Central memory CD4-positive, alpha-beta T cell (primary cell): ENCODE measurements at places on chromosomes 6 and 20.
A peak's percentile ranks its signal among the peaks of the same experiment; 100 is the strongest.

DNA sequence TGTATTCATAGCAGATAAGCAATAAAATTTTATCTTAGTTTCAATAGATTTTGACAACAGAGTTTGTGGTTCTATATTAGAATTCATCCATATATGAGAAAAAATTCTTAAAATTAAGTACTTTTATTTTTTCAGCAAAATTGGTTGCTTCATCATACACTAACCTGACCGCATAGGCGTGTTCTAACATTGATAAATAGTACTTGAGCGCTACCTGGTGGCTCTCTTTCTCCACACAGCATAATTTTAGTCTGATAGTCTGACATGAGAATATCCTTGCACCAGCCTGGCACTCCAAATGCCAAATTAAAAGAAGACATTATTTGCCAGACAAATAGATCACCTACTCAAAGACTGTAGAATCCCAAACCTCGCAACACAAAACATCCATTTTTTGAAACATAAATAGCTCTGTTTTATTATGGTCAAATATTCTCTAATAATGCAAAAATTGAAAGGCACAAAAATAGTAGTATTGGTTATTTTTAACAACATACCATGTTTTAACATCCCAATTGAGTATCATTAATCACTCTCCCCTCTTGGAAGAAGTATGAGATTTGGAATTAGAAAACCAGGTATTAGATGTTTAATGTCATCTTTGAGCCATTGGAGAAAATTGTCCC lies 33.0 kb upstream of the FILIP1 start:
- DNase-seq, result peak; percentile 56

GRCh38 chr6:167700199-167700598 lies 126.5 kb upstream of the AFDN start:
- no peak for DNase-seq

- no peak for DNase-seq
These were observed 2.5 kb upstream of the HLA-DRA start for GRCh38 chr6:32436995-32437836.

DNA sequence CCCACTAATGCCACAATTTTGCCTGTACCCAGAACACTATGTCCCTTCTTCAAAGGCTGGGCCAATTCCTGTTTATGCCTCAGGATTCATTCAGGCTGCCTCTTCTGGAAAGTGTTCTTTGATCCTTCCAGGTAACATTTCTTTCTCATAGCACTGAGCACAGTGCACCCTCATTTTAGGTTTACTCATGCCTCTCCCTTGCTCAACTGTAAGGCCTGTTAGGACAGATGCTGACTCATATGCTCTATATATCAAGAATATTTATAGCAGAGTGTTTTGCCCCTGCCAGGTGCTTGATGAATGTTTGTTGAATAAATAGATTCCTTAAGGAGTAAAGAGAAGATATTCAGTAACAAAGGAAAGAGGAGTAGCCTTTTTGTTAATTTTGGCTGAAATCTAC lies 263.9 kb downstream of the PHF3 start:
- no peak for DNase-seq

- no peak for DNase-seq
These were observed 45.9 kb upstream of the POU5F1 start for GRCh38 chr6:31216208-31216898.

DNA sequence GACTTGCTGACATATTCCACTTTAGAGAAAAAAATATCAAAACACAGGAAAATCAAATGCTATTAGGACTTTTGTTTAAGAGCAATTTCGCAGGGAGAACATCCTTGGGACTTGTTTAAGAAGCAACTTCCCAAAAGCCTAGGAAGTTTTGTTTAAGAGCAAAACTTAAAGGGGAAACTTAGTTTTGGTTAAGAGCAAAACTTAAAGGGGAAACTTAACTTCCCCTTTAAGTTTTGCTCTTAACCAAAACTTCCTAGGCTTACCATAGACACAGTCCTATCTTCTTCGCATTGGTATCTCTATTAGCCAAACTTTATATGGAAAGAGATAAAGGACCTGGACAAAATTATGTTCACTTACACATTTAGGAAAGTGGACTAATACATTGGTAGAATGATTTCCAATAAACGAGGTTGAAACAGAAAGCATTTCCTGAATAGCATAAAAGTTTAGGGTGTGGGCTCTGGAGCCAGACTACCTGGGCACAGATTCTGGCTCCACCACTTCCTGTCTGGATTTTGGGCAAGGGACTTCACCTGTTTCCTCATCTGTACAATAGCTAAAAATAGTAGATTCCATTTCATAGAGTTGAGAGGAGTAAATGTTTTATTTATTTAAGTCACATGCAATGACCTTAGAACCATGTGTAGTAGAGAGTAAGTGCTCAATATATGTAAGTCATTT lies 15.7 kb downstream of the PAQR8 start:
- peak; percentile 40 for DNase-seq

- DNase-seq, result no peak
These were observed 45.0 kb upstream of the TRIM26 start for GRCh38 chr6:30258204-30258603.

DNA sequence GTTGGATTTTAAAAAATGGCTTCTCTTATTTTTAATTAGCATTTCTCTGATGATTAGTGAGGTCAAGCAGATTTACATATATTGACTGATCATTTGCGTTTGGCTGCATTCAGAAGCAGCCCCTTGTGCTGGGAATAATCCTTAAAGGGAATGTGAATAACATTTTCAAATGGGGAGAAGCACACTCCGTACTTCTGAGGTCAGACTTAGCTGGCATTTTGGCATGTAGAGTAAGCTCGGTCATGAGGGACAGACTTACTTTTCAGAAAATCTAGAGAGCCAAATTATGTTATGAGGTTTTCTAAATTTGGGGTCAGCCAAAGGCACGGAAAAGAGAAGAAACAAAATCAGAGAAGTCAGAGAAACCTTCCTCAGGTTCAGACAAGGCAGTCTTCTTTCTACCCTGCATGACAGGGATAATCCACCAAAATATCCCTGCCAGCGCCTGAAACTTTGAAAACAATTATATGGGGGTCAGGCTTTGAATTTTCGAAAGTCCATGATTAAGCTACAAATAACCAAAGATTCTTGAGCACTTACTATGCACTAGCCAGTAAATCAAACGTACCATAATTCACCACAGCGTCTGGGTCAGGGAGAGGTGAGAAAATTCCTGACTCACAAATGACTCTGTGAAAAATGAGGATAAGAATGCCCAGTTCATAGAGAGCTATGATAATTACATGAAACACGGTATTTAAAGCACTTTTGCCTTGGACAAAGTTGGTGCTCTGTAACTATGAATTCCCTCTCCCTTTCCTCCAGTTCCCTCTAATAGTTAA lies 44.9 kb downstream of the ADAT2 start:
- no peak for DNase-seq

- no peak for DNase-seq
These were observed 54.9 kb downstream of the ZBTB9 start for GRCh38 chr6:33508935-33509926.

- no peak for DNase-seq
These were observed 3.3 kb upstream of the TMEM14A start for GRCh38 chr6:52667572-52667971.

DNA sequence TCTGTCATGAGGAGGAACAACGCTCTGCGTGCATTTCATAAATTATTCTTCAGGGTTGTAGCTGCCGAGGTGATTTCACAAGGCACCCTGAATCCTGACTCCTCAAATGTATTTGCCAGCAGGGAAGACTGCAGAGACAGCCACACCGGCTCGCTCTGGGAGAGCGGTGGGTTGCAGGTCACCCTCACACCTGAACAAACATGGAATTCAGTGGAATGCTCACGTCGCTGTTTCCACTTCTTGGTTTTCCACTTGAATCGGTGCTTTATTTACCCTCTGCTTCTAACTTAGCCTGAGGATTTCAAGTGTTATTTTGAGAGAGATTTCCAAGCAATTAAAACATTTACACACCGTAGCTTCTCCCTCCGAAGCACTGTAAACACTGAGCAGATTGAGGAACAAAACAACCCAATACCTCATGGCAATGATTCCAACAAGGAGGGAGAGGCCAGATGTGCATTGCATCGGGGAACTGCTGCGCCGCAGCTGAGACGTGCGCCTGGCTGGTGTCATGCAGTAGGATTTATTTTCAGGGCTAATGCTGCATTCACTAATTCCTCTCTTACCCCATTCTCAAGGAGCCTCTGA lies 59.5 kb upstream of the GGTLC1 start:
- no peak for DNase-seq

DNA sequence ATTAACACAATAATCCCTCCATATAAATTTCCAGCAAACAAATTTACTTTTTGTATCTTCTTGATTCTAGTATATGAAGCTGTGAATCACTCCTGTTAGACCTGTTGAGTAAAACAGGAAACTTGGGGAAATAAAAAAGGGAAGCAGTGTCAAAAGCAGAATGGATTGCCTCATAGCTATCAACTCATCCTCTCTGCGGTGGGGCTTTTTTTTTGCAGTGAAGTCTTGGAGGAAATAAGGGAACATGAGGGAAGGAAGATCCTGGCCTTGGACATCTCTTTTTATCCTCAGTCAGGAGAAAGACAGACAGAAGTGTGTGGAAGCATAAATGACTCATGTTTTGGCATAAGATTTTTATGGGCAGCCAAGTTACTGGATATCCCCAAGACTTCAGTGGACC lies 332.5 kb downstream of the TFAP2A start:
- DNase-seq, result no peak

DNA sequence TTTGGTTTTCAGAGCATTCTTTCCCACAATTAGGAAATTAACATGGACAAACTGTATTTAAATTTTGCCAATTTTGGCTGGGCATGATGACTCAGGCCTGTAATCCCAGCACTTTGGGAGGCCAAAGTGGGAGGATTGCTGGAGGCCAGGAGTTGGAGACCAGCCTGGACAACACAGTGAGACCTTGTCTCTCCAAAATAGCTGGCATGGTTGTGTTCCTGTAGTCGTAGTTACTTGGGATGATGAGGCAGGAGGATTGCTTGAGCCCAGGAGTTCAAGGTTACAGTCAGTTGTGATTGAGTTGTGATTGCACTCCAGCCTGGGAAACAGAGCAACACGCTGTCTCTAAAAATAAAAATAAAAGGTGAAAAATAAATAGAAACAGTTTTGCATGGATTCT lies 15.0 kb downstream of the PANK2 start:
- no peak for DNase-seq

- DNase-seq, result no peak
These were observed 45.3 kb upstream of the ZNF184 start for GRCh38 chr6:27517928-27518787.

DNA sequence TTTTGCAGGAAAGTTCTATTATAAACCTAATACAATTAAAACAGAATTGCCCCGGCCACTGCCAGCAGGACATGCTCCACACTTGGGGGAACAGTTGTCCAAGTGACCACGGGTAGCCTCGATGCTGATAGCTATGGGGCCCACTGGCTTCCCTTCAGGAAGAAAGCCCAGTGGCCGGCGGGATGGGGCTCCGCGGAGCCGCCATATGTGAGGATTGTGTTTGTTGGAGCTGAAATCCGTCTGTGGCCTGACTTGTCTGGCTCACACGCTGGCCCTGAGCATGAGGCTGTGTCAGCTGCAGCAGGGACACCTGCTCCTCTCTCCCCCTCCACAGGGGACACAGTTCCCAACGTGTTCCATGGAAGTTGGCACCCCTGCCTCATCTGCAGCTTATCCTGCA lies 46.6 kb downstream of the ZNF831 start:
- DNase-seq, result no peak

- DNase-seq, result no peak
These were observed 71.3 kb upstream of the IYD start for GRCh38 chr6:150297327-150298029.

DNA sequence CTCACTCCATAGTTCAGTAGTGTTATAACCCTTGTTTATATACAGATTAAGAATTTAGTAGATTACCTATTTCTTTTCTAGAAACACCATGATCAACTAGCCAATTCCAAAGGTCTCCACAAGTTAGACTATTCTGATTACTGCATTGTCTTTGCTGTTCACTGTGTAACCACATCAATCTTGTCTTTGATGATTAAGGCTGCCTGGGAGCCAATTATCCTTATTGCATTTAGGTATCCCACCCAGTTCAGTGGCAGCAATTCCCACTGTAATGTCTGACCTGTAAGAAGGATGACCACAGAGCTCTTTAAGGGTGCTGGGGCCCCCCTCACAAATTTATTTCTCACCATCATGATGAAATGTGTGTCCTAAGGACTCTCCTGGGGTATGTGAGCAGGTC lies 40.2 kb downstream of the PKIB start:
- no peak for DNase-seq

GRCh38 chr6:159582736-159583135 lies 110.3 kb downstream of the SOD2 start:
- no peak for DNase-seq

DNA sequence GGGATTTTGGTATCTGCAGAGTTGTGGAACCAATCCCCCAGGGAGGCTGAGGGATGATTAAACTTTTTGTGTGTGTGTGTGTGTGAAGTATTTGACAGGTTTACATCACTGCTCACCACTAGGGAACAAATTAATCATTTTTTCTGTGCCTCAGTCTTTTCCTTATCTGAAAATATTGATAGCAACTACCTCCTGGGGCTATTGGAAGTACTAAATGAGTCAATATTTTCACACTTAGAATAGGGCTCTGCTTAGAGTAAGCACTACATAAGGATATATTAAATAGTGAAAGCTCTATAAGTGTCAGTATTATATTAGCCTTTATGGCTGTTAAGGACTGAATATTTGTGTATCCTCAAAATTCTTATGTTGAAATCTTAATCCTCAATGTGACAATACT lies 155.2 kb upstream of the UST start:
- DNase-seq, result no peak

DNA sequence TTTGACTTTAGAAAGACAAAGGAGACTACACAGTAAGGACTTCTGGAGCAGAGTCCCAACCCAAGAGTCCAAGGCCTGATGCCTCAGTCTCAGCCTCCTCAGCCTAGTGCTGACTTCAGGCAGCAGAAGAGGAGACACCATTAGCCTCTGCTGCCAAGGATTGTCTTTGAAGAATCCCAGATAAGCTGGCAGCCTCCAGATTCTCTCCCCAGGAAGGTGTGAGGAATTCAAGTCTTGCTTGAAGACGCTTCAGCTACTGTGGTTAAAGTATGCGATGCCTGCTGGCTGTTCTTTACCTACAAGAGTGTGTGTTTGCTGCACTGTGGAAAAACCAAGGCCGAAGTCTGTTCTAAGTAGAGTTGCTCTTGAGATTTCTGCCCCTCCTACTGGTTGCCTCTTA lies 215.9 kb upstream of the TCF21 start:
- no peak for DNase-seq

- DNase-seq, result peak; percentile 67
These were observed 13.8 kb upstream of the ZBP1 start for GRCh38 chr20:57633945-57634491.

- DNase-seq, result no peak
These were observed 33.0 kb downstream of the F13A1 start for GRCh38 chr6:6287415-6287814.

DNA sequence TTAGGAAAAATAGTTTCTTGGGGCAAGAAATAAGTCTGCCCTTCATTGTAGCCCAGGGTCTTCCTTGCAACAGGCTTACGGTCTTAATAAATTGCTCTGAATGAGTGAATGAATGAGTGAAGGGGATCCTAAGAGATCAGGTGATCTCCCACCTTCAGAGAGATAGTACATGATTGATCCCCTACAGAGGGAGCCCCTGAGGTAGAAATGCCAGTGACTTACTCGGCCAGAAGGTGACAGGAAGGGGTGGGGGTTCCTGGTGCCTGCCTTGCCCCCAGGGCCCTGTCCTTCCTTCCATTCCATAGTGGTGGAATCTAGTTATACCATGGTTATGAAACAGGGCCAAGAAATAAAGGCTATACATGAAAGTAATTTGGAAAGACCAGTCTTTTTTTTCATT lies 215.3 kb upstream of the SSTR4 start:
- no peak for DNase-seq
